Dermis blood vessel endothelial cell (primary cell): ENCODE measurements at places on chromosomes 4 and X. TPM values are rescaled to one million over a fixed set of nuclear protein-coding genes. Genes with fewer than 3 reads are reported as not detected.
A peak's percentile ranks its signal among the peaks of the same experiment; 100 is the strongest.

- peak; percentile 45 for DNase-seq
Observed at GRCh38 chr4:141746026-141746425, 109.6 kb downstream of the IL15 start.

- peak; percentile 80 for DNase-seq
Observed at GRCh38 chrX:15988661-15989603, 134.3 kb upstream of the AP1S2 start.

DNA sequence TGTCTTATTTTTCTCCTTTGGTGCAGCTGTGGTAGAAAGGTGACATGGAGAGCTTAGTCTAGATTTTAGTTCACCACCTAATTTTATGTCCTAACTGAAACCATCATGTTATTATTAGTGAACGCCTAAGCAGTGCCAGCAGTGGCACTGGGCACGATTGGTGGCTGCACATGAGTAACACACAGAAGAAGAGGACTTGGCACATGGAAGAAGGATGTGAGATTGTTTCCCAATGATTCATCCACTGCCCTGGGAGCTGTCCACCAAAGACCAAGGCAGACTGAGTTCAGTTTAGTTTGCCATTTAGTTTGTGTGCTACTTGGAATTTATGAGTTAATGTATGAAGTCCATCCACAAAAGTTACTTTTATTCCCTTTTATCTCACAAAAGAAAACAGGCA lies 68.1 kb upstream of the NAP1L5 start:
- DNase-seq: peak; percentile 66

DNA sequence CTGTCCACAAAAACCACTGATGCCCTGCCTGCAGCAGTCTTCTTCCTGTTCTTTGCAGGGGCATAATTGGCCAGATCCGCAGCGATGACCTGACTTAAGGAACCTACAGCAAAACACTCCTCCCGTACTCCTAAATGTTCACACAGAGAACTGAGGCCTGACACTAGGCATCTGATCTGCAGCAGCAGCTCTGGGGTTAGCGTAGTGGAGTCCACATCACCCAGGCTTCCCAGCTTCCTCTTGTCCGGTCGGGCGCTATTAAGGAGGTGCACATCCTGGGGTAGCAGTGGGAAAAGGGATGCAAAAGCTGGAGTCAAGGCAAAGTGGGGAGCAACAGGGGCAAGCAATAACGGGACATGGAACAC lies 758 bp downstream of the SCFD2 start:
- DNase-seq: peak; percentile 35

GRCh38 chr4:119865389-119865788 lies 201.3 kb downstream of the MAD2L1 start:
- no peak for DNase-seq

- DNase-seq: peak; percentile 15
Observed at GRCh38 chr4:42359711-42360110, 37.6 kb upstream of the SHISA3 start.

GRCh38 chr4:27692868-27693634 lies 832.4 kb downstream of the STIM2 start:
- DNase-seq: no peak

DNA sequence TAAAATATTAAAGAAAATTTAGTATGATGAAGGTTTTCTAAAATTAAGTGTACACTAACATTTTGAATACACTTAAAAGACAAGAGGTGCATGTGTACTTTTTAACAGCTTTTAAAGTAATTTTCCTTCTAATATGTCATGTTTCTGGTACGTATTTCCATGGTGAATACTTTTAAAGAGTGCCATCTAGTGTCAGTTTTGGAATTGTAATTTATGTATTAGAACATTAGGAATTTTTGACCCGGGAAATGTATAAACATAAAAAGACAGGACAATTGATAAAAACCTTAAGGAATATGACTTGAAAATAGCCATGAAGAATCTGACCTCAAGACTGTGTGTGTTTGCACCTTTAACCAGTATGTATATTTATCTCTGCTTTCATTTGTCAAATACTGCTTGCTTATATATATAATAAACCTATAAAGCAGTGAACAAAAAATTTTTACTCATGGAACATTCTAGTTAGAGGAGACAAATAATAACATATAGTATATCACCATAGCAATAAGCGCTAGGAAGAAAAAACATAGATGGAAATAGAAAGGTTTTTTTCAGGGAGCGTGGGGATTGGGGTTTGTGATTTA lies 7.2 kb downstream of the GSTCD start:
- DNase-seq: peak; percentile 69

- DNase-seq: no peak
Observed at GRCh38 chrX:1450361-1451161, 2.1 kb downstream of the ASMTL start.

- DNase-seq: no peak
Observed at GRCh38 chr4:33626221-33626620, 2618.1 kb downstream of the ARAP2 start.

- no peak for DNase-seq
Observed at GRCh38 chr4:71568131-71568530, 215.7 kb downstream of the GC start.

- DNase-seq: no peak
Observed at GRCh38 chr4:135277068-135277979, 1075.7 kb upstream of the PABPC4L start.

DNA sequence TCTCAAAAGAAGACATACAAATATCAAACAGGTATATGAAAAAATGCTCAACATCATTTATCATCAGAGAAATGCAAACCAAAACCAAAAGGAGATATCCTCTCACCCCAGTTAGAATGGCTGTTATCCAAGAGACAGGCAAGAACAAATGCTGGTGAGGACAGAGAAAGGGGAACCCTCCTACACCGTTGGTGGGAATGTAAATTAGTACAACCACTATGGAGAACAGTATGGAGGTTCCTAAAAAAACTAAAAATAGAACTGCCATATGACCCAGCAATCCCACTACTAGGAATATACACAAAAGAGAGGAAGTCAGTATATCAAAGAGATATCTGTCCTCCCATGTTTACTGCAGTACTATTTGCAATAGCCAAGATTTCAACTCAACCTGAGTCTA lies 83.5 kb downstream of the CDS1 start:
- DNase-seq: no peak

- DNase-seq: no peak
Observed at GRCh38 chr4:177411996-177412395, 30.2 kb downstream of the AGA start.

DNA sequence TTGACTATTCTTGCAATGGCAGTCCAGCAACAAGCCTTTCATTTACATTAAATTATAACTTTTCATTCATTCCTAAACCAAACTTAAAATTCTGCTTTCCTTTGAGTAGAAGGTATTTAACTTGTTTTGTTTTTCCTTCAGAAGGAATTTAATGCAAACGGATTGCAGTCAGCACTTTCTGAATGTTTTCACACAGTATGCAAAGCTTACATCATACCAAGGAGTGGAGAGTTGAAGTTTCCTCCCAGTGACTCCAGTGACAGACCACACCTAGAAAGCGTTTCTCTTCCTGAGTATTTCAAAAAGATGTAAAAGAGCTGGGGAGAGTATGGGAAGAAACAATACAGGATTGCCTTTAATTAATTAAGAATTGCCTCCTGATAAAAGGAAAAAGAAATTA lies 8.1 kb downstream of the EPGN start:
- no peak for DNase-seq

DNA sequence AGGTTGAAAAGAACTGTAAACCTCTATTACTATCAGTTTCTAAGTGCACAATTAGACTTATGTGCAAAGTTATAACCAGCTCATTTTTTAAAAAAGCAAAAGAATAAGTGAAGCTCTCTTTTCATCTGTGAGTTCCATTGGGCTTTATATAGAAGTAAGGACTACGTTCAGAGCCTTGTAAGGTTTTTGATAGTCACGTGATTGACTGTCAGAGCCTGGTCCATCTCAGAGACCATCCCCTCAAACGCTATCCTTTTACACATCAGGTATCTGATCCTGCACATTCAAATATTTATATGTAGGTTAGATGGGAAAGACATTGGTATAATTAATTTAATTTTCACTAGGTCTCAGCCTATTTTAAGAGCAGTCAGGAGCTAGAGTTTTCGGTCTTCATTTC lies 279.3 kb downstream of the INPP4B start:
- no peak for DNase-seq

DNA sequence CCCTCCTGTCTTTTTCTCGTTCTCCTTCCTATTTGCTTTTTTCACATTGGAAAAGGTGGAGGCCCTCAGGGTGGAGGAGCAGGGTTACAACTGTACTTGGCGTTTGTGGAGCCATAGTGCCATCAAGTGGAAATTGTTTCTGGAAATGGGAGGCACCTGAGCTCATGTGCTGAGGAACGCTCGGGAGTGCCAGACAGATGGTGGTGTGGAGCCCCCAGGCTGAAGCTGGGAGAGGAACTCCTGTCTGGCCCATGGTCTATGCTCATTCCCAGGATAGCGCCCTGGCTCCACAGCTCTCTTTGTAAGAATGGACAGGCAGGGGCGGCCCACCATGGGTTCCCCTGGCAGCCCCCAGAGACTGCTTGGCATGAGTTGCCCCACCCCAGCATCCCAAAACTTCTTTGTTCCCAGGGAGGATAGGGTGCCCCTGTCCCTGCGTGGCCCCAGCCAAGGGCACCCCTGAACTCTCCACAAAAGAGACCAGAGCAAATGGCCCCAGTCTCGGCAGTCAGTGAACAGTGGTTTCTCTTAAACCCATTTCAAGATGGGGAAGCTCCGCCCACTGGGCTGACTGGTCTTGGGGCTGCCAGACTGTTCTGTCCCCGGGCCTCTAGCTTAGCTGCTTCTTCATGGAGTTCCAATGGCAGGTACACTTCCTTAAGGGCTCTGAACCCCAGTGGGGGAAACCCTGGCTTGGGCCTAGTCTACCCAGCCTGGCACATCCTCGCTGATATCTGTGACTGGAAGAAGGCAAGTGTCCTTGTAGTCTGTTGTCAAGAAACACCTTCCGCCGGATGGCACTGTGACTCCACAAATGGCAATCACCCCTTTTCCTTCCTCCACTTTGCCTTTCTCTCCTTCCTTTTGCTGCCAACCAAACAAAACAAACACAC lies 70.1 kb downstream of the NBDY start:
- no peak for DNase-seq

GRCh38 chrX:7024850-7025249 lies 122.7 kb upstream of the STS start:
- DNase-seq: no peak

DNA sequence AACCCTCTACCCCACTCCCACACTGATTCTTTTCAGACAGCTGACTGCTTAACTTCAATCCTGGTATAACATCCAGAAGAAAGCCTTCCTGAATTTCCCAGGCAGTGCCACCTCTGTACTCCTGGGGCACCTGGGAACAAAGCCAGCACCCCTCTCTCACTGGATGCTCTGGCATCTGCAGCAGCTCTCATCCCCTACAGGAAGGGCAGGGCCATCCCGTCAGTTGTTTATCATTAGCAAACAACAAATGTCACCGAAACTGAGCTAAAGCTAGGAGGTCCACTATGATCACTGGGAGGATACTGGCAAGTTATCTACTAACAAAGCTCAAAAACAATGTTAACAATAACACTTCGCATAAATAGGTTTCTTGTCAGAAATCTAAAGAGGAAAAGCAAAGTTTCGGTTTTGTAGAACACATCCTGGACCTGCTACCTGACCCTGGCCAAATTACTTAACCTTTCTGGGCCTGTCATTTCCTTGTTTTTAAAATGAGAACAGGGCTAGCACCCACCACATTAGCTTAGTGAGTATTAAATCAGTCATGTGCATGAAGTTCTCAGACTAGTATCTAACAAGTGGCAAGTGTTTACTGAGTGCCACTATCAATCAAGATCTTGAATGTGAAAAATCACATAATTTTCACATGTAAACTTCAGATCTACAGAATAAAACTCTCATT lies 86.6 kb downstream of the NR3C2 start:
- DNase-seq: peak; percentile 92

- DNase-seq: no peak
Observed at GRCh38 chr4:48015216-48015615, 1.3 kb downstream of the CNGA1 start.

GRCh38 chrX:48813644-48814043 lies 11.8 kb downstream of the HDAC6 start:
- no peak for DNase-seq

DNA sequence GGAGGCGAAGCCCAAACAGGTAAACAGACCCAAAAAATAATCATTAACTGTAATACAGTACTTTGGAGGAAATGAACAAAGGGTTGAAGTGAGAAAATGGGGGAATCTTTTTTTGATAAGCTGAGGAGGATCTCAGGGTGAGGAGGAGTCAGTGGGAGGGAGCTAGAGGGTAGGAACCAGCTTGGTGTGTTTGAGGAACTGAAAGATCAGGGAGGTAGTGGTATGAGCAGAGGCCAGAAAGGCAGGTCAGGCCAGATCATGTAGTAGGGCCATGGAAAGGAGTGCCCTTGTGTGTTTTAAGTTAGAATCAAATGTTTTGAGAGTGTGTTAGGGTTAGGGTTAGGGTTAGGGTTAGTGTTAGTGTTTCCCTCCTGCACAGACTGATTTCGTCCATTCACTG lies 48.8 kb downstream of the PPP2R2C start:
- DNase-seq: no peak

- DNase-seq: no peak
Observed at GRCh38 chrX:43822014-43822413, 60.2 kb downstream of the MAOB start.

The PCDH7 gene
- 0.28 and 0.34 TPM in 2 replicates for total RNA-seq

The XPNPEP2 gene
- not detected in 2 replicates for total RNA-seq

The TCEAL4 gene
- 41.6 and 48.5 TPM in 2 replicates for total RNA-seq

The ADH1C gene
- not detected in 2 replicates for total RNA-seq

The VAMP7 gene
- total RNA-seq: 46.5 and 66.2 TPM in 2 replicates

The RHOXF2 gene
- not detected in 2 replicates for total RNA-seq

The PNMA5 gene
- not detected in 2 replicates for total RNA-seq
